ENCODE measurements at places on chromosomes 1 and 21.

DNA sequence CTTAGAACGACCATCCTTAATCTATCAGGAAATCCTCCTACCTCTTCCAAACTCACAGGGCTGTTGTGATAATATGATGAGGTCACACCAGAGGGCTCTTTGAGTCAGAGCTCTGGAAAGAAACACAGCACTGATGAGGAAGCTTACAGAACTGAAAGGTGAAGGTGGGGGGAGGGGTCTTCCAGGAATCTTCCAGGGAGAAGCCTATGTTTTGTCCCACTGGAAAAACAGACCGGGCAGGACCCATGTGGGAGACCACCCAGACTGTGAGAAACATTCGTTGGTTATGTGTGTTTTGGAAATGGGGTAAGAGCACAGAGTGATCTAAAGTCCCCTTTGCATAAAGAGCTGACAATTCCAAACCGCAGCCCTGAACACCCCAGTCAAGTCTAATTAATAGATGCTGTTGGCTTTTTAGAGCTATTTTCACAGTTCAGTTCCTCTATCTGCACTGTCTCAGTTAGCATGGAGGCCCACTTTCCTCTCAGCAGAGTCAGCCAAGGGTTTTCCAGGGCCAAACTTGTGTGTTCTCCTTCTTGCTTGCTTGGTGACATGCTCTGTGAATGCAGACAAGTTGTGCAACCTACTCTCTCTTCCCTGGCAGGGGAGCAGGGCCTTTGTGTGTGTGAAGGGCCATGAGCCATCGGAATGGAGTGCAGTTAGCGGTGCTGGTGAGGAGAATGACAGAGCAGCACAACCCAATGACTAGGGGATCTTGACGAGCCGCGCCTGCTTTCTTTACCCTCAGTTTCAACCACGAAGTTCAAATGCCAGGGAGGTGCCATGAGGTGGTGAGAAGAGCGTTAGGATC, 12.3 kb downstream of the PHLDA3 start:
- peak; percentile 38 for DNase-seq

DNA sequence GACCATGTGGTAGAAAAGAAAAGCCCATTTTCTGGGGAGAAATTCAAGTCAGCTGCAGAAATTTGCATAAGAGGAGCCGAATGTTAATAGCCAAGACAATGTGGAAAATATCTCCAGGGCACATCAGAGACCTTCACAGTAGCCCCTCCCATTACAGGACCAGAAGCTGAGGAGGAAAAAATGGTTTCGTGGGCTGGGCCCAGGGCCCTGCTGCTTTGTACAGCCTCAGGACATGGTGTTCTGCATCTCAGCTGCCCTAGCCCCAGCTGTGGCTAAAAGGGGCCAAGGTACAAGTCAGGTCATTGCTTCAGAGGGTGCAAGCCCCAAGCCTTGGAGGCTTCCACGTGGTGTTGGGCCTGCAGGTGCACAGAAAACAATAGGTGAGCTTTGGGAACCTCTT, 108.3 kb downstream of the DMRTB1 start:
- no peak for DNase-seq

DNA sequence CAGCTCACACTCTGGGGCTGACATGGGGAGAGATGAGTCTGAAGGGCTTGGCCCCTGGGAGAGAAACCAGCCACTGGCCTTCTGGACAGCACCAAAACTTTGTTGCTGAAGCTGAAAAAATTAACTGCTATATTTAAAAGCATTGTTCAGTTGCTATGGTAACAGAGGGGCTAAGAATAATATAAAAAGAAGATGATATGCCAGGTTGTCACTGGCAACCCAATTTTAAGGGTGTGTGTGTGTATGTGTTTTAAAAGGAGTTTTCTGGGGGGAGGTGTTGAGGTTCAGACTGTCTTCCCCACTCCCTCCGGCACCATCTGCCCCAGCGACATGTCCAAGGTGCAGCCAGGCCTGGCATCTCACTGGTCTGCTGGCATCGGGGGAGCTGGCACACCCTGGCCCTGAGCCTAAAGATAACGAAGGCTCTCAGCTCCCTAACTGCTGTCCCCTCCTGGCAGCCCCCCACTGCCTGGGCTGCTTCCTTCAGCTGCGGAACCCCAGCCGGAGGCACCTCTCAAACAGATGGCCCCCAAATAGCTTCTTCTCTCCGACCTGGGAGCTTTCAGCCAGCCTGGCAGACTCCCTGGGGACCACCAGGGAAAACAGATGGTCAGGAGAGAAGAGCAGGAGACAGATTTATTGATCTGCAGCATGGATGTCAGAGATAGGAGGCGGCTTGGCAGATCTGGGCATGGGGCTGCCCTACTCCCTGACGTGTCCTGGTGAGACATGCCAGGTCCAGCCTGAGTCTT, 203.9 kb downstream of the HIVEP3 start:
- DNase-seq: no peak

GRCh38 chr1:38605063-38605462, 254.5 kb downstream of the RRAGC start:
- no peak for DNase-seq

DNA sequence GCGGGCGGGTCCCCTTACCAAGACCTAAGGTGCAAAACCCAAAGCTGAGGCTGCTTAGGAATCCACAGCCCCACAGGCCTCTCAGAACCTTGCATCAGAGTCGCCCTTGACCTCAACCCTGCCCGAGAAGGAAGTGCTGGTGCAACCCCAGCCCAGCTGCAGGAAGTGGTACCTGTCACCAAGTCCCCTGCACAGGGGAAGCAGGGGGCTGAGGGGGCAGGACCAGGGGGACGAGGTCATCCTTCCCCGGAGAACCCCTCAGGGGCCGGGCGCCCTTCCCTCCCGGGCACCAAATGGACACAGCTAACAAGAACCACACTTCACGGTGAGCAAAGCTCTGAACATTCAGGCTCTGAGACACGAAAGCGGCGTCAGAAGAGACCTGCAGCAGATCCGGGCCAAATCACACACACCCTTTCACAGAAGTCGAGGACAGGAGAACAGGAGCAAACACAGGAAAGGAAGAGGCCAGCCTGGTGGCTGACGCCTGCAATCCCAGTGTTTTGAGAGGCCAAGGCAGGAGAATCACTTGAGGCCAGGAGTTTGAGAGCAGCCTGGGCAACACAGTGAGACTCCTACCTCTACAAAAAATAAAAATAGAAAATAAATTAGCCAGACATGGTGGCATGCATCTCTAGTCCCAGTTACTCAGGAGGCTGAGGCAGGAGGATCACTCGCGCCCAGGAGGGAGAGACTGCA, 6.4 kb downstream of the ITGB2 start:
- DNase-seq: no peak

GRCh38 chr1:235105051-235106043, 23.3 kb downstream of the TOMM20 start:
- DNase-seq: no peak

DNA sequence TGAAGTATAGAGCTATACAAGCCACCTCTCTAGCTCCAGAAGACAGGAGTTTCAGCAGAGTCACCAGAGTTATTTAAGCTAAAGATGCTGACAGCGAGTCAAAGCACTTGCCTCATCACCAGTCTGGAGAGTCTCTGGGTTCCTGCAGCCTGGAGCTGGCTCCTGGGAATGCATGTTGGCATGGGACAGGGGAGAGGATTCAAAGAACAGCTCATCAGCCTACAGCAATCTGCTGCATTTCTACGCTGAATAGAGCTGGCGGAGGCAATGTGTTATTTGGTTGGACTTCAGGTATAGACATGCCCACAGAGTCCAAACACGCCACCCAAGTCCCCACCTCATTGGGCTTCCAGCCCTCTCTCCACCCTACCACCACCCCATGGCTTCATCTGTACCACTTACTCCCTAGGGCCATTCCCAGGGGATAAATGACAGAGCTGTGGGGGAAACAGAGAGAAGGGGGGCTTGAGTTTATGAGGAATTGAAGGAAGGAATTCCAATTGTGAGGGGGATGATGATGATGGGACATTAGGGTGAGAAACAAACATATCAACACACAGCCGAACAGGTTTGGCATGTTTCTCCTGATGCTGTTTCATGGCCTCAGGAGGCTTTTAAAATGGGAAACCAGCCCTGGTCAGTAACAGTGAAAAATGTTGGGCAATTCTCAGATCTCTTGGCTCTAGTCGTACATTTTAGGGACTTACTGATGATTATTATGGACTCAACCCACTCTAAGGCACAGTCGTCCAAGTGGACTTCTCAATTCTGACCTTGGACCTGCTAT, 58.4 kb downstream of the PLEKHA6 start:
- no peak for DNase-seq

- no peak for DNase-seq
Observed at GRCh38 chr1:59143811-59144210, 153.1 kb upstream of the FGGY start.

- DNase-seq: no peak
Observed at GRCh38 chr1:206679738-206680211, 4.9 kb upstream of the MAPKAPK2 start.

DNA sequence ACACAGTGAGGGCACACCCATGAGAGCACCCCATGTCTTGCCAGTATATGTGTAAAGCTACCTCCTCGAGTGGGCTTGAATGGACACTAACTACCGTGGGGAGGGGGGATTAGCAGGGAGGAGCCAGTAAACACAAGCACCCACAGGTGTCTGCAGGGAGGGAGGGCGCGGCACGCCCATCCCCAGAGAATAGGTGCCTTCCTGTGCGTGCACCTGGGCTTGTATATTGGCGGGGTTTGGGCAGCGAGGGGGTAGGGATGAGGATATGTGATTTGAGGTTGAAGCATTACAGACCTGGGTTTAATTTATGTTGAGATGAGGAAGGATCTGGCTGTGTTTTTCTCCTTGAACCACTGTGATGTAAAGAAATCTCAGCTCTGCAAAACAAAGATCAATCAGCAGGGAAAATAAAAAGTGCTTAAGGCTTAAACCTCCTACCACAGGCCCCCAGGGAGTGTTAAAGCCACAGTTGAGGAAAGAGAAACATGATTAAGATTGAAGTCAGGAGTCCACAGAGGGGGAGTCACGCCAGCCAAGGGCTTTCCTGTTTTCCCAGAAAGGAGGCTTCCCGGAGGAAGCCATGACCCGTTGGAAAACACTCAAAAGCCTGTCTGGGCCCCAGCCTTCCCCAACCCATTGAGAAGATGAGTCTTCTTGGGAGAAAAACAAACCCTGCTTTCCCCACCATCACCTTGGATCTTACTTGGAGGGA, 80.0 kb downstream of the CAMK2N1 start:
- DNase-seq: no peak

DNA sequence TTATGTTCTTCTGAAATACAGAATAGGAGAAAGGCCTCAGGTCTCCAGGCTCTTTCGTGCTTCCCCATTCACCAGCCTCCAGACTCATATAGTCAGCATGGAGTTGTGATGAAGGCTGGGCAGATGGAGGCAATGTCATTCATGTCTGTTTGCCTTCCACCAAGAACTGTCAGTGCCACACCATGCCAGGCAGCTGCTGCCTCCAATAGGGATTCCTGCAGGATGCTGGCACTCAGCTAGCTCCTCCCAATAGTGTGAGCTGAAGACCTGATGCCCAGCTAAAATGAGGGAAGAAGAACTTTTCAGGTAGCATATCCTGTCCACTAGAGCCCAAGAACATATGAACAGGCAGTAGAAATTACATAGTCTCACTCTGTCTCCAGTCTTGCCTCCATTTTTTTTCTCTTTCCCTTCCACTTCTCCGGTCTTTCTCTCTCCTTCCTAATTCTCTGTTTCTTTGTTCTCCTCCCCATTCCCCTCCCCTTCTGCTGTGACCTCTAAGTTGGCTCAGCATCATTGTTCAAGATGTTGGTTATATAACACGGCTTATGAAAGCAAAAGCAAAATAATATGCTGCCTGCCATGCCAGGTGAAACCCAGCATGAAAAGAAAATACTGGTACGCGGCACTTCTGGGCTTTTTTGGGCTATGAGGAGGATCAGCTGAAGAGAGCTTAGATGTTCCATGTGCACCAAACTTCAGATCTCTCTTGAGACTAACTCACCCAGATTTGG, 17.3 kb downstream of the GLUL start:
- DNase-seq: no peak

DNA sequence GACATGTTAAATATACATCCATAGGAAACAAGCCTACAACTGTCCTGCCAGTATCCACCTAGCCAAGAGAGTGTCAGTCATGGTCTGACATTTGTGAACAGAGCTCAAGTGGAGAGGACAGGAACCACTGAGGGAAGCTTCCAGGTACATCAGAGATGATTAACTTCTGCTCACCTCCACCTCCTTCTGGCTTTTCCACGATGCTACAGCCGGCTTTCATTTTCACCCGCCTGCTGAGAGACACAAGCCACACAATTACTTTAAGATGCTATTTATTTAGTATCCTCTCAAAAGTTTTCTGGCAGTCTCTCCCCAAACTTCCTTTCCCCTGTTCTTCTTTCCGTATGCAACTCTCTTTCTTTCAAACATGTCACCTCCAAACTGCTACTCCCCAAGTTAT, 2.1 kb downstream of the ETV3 start:
- DNase-seq: no peak

GRCh38 chr1:24199291-24199900, 12.3 kb upstream of the IFNLR1 start:
- peak; percentile 76 for DNase-seq

- DNase-seq: no peak
Observed at GRCh38 chr1:245952383-245953026, 554.6 kb downstream of the SMYD3 start.

- no peak for DNase-seq
Observed at GRCh38 chr1:90722874-90723589, 5.9 kb upstream of the BARHL2 start.

- DNase-seq: no peak
Observed at GRCh38 chr1:208332036-208332773, 88.0 kb upstream of the PLXNA2 start.

GRCh38 chr1:31409946-31410858, 2.8 kb upstream of the SERINC2 start:
- no peak for DNase-seq

GRCh38 chr1:231357831-231358354, 19.8 kb downstream of the SPRTN start:
- DNase-seq: peak; percentile 73

DNA sequence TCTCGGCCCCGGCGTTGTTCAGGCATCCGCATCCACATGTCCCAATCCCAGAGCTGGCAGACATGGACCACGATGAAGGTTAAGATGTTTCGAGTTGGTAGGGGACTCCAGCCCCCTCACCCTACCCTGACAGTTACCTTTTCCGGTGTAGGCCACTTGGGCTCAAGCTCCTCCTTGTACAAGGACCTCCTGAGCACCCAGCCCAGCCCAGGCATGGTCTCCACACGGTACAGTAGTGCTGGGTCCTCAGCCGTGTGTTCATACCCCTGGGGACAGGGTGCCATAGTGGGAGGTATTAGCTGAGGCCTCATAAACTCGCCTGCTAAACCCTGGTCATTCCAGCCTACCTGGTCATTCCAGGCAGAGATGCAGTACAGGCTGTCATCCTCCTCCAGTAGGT, 6.1 kb downstream of the POMGNT1 start:
- no peak for DNase-seq

DNA sequence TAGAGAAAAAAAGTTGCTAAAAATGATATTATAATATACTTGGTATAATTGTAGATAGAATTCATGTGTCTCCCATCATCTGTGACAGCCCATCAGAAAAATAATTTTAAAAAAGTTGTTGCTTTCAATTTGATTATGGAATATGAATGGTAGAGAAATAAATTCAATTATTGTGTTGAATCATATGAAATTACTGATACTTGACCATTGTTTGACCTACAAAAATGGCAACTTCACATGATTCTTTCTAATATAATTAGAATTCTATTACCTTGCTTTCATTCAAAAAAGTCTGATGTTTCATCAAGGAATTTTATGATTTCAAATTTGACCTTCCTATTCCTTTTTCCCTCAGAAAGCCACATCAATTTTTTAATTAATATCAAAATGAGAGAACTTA, 11.5 kb downstream of the ESRRG start:
- no peak for DNase-seq

GRCh38 chr21:23452384-23453083, 2154.7 kb downstream of the MRPL39 start:
- peak; percentile 77 for DNase-seq
